ENCODE measurements at places on chromosomes 6 and 20. TPM values are rescaled to one million over a fixed set of nuclear protein-coding genes. Genes with fewer than 3 reads are reported as not detected.

- DNase-seq, result no peak
These were observed 135.6 kb downstream of the TFAP2C start for GRCh38 chr20:56764671-56765070.

The WFDC2 gene
- 2.2 TPM for total RNA-seq

- DNase-seq, result no peak
These were observed 36.2 kb upstream of the THEMIS start for GRCh38 chr6:127937102-127937501.

DNA sequence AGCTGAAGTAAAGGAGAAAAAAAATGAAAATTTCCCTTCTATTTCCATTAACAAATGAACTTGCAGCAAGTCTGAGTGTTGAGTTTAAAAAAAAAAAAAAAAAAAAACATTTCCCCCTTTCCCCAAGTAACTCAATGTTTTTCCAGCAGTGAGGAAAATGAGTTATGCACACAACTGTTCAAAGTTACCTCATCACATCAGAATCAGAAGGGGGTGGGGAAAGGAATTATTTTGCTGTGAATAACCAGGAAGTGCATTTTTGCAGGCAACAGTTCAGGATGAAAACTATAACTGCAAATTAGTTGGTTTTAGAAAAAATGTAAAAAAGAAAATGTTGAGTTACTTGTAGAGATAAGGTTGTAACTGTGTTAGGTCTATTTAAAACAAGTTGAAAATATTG, 568.9 kb upstream of the CITED2 start:
- DNase-seq, result no peak

DNA sequence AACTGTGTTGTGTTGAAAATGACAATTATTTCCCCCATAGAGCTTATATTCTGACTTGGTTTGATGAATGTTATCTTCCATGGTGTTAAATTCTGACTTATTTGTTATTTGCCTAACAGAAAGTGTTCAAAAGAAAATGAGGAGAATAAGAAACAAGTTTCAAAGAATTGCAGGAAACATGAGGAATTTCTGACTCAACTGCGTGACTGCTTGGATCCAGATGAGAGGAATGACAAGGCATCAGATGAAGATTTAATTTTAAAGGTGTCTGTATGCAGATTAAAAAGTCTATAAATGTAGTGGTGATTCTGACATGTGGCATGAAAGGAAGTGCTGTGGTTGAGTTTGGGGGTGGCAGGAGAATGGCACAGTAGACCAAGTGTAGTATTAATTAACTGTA, 50.6 kb downstream of the CCDC170 start:
- no peak for DNase-seq

DNA sequence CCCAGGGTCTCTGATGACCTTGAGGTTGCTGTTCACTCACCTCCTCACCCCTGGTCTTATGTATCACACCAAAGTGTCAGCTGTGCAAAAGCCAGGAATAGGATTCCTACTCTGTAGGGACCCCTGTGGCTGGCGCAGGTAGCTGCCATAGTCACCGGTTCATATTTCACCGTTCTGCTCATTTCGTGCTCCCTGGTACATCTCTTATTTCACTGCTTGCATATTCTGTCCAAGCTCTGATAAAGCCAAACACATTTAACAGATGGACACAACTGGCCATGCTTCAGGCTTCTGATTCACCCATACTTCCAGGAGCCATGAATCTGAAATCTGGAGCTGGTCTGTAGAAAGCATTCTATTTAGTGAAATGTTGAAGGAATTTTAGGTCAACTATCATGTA, 20.5 kb downstream of the SLC22A3 start:
- no peak for DNase-seq

The TCF15 gene
- not detected for total RNA-seq

The NRN1 gene
- total RNA-seq, result 9.8 TPM

- no peak for DNase-seq
These were observed 5.1 kb downstream of the KCNS1 start for GRCh38 chr20:45095805-45096238.

- DNase-seq, result no peak
These were observed 4.3 kb downstream of the ZBTB46 start for GRCh38 chr20:63826753-63827152.

The RIN2 gene
- 86.9 TPM for total RNA-seq

The SLC22A1 gene
- total RNA-seq, result 1.2 TPM

The RAB44 gene
- 0.49 TPM for total RNA-seq

DNA sequence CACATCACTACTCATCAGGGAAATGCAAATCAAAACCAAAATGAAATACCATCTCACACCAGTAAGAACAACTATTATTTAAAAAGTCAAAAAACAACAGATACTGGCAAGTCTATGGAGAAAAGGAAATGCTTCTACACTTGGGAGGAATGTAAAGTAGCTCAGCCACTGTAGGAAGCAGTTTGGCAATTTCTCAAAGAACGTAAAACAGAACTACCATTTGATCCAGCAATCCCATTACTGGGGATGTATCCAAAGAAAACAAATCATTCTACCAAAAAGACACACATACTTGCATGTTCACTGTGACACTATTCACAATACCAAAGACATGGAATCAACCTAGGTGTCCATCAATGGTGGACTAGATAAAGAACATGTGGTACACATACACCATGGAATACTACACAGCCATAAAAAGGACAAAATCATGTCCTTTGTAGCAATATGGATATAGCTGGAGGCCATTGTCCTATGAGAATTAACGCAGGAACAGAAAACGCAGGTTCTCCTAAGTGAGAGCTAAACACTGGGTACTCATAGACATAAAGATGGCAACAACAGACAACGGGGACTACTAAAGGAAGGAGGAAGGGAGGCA, 260.4 kb downstream of the RNGTT start:
- DNase-seq, result no peak

DNA sequence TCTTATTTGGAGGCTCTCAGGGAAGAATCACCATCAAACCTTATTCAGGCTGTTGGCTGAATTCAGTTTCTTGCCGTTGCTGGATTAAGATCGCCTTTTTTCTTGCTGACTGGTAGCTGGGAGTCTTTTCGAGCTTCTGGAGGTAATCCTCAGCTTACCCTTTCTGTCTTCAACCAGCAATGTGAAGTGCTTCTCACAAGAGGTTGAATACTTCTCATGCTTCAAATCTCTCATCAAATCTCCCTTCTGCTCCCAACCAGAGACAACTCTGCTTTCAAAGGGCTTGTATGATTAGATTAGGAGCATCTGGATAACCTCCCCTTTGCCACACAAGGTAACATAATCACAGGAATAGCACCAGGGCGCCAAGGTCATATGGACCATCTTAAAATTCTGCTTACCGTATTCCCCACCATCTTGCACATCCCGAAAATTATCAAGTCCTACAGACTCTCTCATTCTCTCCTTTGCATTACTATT, 137.2 kb downstream of the MOXD1 start:
- DNase-seq, result no peak

DNA sequence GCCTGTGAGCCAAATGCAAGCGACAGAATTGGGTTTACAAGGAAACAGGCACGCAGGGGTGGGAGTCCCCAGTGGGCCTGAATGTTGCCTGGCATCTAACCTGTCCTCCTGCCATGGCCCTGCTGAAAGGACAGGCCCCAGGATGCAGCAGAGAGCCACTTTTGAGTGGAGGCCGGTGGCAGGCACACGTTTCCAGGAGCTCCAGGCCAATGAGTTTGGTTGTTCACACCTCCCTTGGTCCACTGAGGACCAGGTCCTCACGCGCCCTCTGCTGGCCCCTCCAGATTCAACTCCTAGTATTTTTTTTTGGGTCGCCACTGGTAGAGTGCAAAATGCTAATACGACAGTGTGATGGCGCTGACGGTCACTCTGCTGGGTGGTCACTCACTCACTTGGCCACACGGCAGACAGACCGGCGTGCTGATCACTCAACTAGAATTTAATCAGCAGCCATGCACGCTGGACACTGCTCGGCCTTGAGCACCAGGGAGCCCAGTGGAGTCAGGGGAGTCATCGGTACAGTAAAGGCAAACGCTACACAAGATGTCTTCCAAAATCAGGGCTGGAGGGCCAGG, 81.7 kb upstream of the NFATC2 start:
- no peak for DNase-seq

DNA sequence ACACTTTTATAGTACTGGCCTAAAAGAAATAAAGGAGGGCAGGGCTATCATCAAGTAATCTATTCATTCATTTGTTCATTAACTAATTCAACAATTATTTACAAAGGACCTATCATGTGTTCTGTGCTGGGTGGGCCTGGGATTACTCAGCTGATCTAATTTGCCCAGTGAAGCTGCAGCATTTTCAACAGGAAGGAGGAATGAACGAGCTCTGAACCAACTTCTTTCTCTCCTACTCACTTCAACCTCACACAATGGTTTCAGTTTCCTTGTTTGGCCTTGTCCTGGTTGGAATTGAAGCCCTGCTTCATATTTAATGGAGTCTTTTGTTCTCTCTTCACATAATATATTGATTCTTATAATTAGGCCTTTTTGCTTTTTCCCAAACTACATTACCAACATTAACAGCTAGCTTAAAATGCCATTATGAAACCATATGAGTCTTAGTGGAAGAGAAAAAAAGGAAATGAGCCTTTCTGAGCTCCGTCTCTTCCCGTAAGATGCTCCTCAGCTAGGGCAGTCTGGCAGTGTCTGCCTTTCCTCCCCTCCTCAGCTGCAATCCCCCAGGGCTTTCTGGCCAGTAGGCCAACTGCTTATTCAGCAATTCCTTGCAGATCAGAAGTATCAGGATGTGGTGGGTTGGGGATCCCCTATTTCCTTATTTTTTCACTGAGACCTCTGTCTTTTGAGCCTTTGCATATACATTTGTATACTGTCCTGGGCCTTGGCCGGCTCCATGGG, 79.4 kb upstream of the NRN1 start:
- no peak for DNase-seq

DNA sequence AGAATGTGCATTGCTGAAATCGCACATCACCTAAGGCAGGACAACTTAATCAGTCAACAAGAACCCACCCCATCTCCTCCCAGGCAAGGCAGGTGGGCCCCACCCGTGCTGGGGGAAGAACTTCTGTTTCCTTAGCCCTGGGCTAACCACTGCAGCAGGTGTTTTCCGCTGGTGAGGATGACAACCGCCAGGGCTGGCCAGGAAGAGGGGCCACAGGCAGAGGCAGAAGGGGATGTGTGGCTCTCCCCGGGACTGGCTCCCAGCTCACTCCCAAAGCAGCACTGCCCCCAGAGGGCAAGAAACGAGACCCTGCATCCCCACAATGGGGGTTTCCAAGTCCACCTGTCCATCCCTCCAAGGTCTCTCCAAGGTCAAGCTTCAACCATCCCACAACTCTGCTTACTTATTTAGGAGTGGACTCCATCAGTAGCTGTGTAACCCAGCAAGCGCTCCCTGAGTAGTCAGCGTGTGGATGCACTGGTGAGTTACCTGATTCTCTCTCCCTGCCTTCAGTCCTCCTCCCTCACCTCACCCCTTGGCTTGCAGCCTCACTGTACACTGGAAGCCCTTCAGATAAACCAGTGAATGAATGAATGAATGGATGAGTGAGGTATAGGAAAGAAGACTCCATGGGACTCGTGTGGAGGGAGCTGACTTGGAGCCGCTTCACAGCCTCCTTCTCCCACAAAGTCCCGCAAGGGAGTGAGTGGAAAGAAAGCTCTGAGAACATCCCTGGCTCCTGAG, 168.2 kb upstream of the CST7 start:
- DNase-seq, result no peak

The MRPS18B gene
- total RNA-seq, result 21.6 TPM

- DNase-seq, result no peak
These were observed 509.9 kb upstream of the POU3F2 start for GRCh38 chr6:98324446-98324845.

DNA sequence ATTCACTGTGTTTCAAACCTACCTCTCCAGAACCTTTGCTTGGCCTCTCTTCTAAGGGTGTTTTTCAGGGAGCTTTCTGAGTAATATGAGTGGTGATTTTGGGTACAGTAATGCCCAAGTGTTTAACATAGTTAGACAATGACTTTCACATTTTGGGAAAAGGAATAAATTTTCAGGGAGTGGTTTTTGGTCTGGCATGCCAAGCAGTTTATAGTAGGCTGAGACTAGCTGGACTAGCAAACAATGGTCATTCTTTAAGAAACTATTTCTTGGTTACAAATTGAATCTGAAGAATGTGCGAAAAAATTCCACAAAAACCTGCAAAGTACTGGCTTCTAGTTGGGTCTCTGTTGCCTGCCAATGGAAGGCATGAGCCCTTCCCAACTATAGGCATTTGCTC, 15.4 kb downstream of the FNDC1 start:
- DNase-seq, result no peak

- no peak for DNase-seq
These were observed 13.8 kb downstream of the RNF144B start for GRCh38 chr6:18400831-18401446.

The GGTLC1 gene
- total RNA-seq, result not detected

GRCh38 chr6:37783856-37784584, 35.5 kb upstream of the ZFAND3 start:
- DNase-seq, result no peak

The SLC32A1 gene
- total RNA-seq, result not detected

DNA sequence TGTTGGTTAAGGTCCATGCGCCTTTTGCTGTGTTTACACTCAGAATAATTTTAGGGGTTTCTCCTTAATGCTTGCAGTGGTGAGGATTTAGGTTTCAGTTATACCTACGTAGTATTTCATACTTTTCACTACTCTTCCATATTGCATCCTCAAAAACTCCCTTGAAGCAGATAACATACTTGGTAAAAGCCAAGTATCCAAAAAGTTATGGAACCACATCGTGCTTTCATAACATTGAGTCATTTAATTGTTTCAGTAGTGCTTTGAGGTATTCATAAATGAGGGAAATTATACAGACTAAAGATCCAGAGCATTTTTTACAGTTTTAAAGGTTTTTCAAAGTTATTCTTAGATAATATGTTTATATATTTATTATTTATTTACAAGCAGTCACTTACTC, 4.0 kb upstream of the ATXN1 start:
- DNase-seq, result no peak

The BCAS1 gene
- total RNA-seq, result 2.7 TPM

GRCh38 chr20:17138237-17138636, 88.6 kb upstream of the PCSK2 start:
- no peak for DNase-seq

- DNase-seq, result no peak
These were observed 17.9 kb downstream of the ABHD12 start for GRCh38 chr20:25372584-25373336.
